ENCODE measurements at places on chromosomes 11 and 22.
A peak's percentile ranks its signal among the peaks of the same experiment; 100 is the strongest.

- DNase-seq = peak; percentile 55
These were observed 28.4 kb upstream of the SIK2 start for GRCh38 chr11:111573821-111574249.

- DNase-seq = no peak
These were observed 91.2 kb upstream of the CSNK2A3 start for GRCh38 chr11:11444027-11444803.

GRCh38 chr22:23391022-23391421 lies 189.1 kb downstream of the IGLL1 start:
- no peak for DNase-seq

DNA sequence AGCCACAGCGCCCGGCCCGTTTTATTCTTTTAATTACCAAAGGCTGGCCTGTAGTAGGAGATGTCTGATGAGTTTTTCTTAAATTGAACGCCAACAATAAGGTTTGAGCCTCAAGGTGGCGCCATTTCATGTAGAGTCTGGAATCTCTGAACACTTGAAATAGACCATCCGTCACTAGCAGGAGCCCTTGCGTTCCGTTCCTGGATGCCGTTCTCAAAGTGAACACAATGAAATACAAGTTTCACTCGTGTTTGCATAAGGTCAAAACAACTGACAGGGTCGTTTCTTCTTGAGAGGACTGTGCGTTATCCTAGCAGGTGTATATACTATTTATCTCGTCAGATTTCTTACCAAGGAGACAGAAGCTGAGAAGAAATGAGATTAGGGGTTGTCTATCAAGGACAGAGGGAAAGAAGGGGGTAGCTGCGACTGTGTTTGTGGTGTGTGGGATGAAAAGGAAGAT lies 18.7 kb upstream of the SCGB1D1 start:
- DNase-seq = peak; percentile 94

GRCh38 chr11:110750100-110750499 lies 37.9 kb upstream of the ARHGAP20 start:
- no peak for DNase-seq

DNA sequence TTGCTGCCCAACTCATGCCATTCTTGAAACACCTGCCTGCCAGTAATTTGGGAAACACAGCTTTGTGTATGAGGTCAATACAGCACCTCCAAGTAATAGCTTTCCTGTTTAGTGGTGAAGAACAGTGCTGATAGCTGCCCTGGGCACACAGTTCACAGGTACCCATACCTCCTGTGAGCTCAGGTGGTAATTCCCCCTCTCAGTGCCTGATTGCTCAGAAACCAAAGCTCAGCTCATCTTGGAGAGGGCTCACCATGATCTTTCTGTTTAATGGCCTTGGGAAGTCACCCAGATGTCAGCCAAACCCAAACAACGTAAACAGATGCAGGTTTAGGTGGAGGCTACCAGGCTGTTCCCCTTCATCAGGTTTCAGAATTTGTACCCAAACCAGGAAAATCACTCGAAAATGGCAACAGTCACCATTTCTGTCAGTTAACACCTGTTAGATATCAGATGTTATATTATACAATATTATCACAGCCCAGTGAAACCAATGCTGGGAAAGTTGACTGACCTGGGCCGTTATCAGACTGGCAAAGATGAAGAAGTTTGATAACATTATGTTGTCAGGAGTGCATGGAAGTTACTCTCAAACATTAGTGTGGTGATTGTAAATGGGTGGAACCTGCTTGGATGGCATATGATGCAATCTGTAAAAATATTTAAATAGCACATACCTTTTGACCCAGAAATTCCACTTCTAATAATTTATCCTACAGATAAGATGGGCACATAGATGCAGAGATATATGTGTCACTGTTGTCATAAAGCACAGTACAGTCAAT lies 18.9 kb downstream of the VSTM5 start:
- DNase-seq = no peak

DNA sequence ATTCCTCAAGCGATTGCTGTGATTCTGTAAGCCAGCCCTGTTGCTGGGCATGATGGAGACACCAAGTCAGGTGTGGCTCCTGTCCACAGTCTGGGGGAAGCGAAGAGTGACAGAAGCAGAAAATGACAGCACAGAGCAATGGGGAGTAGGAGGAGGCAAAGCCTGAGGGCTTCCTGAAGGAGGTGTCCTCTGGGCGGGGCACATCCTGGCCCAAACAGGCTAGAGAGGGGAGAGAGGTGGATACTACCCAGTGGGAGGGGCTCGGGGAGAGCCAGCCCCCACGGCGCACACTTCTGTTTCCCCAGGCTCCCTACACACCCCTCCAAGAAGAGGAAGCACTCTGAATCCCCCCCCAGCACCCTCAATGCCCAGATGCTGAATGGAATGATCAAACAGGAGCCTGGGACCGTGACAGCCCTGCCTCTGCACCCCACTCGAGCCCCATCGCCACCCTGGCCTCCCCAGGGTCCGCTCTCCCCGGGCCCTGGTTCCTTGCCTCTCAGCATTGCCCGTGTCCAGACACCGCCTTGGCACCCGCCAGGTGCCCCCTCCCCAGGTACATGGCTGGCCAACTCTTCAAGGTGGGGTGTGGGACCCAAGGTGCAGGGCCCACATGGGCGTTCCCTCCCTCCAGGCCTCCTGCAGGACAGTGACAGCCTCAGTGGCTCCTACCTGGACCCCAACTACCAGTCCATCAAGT lies 18.9 kb downstream of the MYRF start:
- DNase-seq = peak; percentile 19

DNA sequence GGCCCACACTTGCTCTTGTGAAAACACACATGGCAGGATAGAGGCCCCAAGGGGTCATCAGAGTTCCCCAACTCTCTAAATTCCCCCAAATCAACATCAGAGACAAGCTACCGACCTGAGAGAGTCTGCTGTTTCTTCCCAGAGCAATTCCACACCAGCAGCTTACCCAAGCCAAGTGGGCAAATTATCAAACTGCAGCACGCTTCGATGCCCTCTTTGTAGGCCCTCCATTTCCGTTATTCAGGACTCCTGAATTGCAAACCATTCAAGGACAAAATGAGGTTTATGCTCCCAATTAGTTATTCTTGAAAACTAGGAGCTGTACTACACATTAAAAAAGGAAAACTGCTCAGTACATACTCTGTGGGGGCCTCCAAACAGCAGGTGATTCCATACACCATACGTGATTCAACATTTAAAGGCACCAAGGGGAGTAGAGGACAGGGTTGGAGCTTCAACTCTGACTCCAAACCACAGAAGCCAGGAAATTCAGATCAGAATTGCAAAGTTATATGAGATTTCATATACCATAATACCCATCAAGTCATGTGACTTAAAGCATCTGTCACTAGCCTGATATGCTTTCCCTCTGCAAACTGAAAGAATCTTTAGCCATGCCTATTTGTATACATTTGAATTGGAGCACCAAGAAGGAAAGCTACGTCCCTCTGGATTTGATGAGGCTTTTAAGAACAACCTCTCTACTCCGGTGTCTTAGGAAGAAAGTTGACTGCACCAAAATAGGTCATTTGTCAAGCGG lies 234.8 kb downstream of the CADM1 start:
- DNase-seq = no peak

- DNase-seq = no peak
These were observed 81.6 kb upstream of the SEPTIN5 start for GRCh38 chr22:19632668-19633148.

- no peak for DNase-seq
These were observed 37.8 kb downstream of the HIRA start for GRCh38 chr22:19393704-19394103.

- no peak for DNase-seq
These were observed 107.8 kb upstream of the RASSF10 start for GRCh38 chr11:12901272-12901671.

DNA sequence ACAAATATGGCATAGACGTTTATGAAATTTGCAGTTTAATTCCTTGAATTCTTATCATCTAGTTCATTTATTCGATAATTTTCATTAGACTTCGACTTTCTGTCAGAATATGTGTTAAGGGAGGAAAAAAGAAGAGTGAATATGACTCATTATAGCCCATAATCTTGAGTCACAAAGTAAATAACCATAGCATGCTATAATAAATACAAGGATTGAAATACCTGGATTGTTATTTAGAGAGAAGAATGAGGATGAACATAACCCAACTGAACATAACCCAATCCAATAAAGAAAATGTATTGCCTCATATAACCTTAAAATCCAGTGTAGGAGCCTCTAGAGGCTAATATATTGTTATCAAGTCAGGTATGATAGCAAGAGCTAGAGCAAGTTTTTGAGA lies 1858.3 kb upstream of the RAG2 start:
- no peak for DNase-seq

- DNase-seq = no peak
These were observed 23.1 kb downstream of the PTPN5 start for GRCh38 chr11:18768472-18768901.

DNA sequence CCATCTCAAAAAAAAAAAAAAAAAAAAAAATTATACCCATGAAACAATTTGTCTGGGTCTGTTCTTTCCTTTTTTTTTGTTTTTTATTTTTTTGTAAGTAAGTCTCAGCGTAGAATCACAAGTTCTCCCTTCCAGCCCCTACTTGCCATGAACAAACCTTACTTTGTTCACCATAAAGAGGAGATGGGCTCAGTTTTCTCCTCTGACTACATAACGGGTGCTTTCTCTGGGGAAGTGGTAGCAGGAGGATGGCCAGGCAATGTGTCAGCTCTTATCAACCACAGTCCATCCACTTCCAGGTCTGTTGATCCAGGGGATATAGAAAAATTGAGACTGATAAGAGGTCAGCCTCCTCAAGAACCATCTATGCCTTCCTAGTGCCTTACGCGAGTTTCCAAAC lies 11.0 kb downstream of the ASCC2 start:
- DNase-seq = peak; percentile 29
